ENCODE measurements at places on chromosomes 12 and 14. TPM values are rescaled to one million over a fixed set of nuclear protein-coding genes. Genes with fewer than 3 reads are reported as not detected.
A peak's percentile ranks its signal among the peaks of the same experiment; 100 is the strongest.

Gene PDZRN4
- total RNA-seq: not detected

GRCh38 chr12:10111451-10111850 lies 12.7 kb upstream of the CLEC1A start:
- DNase-seq: no peak

DNA sequence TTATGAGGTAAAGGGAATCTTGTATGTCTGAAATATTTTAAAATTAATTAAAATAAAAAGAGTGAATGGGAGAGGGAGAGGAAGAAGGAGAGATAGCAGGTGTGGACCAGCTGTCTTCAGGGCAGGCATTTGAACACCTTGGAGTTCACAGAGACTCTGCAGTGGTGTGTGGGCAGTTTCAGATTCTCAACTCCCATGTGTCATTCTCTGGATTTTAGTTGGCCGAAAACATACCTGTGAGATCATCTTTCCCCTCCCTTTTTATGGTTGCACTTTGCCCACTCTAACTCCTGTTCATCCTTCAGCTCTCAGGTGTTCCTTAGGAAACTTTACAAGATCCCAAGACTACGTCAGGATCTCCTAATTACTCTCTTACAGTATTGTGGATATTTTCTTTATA lies 108.1 kb downstream of the ERC1 start:
- peak; percentile 67 for DNase-seq

Gene TAS2R8
- not detected for total RNA-seq

DNA sequence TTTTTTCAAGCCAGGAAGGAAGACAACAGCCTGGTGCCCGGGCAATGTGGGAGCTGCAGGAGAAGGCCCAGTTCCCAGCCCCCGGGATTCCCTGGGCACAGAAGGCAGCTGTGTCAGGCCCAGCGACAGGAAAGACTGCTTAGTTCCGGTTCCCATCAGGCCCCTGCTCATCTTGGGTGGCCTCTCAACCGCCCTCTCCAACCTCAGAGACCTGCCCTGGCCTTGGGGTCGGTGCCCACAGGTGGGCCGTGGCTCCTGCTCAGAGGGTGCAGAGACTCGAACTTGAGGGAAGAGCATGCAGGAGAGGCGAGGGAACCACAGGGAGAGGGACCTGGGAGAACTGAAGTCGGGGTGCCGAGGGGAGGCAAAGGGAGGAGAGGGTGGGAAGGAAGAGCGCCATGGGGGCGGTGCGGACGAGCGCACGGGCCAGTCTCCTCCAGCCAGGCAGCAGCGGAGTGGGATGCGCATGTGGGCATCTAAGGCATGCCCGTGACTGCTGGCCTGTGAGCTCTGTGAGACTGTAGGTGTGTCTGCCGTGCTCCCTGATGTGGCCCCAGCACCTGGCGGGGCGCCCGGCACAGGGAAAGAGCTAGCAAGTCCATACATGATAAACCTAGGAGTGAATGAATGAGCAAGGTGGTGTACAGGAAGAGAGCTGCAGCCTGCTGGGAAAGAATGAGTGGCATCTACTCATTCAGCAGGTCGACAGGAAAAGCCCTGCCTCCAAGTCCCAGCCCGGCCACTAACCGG lies 42.7 kb downstream of the SSH1 start:
- DNase-seq: no peak

GRCh38 chr12:8887285-8887715 lies 27.0 kb upstream of the PHC1 start:
- DNase-seq: no peak

DNA sequence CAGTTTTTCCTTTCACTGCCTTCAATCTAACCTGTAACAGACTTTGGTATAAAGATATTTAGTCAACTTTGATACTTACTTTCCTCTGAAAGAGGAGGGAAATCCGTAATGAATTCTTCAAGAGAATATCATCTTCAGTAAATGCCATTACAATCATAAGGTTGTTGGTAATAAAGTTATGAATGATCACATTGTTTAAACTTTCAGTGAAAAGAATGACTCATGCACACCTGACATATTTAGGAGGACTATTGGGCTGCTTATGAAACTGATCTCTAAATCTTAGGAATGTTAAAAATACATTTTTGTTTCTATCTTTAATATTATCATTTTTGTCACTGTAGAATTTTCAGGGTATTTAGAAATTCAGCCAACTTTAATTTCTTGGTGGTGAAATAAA lies 474.7 kb downstream of the SLC16A7 start:
- no peak for DNase-seq

Gene STYK1
- total RNA-seq: not detected

Data from activated CD4-positive, alpha-beta memory T cell treated with anti-CD3 and anti-CD28 coated beads for 36 hours (primary cell).